Osteocyte (in vitro differentiated cells): ENCODE measurements at places on chromosomes 11 and 22.

- DNase-seq = no peak
These were observed 21.2 kb upstream of the MAP6 start for GRCh38 chr11:75689863-75690609.

DNA sequence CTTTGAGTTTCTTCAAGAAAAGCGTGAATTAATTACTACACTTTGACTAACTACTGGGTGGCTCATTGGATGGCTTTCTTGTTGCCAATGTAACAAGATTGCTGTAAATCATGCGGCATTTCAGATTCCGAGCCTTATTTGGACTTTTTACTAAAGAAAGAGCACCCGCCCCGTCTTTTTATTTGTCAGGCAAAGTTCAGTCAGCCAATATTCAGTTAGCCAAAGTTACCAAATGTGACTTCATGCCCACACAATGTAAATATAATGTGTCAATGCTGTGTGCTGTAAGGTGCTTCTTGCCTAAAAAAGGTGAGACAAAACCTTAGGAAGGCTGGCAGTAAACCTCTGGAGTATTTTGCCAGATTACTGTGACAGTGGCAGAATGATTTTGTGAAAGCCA is 14.8 kb downstream of the FLI1 start:
- no peak for DNase-seq

GRCh38 chr22:37069319-37069718 is 17.8 kb downstream of the KCTD17 start:
- DNase-seq = no peak

DNA sequence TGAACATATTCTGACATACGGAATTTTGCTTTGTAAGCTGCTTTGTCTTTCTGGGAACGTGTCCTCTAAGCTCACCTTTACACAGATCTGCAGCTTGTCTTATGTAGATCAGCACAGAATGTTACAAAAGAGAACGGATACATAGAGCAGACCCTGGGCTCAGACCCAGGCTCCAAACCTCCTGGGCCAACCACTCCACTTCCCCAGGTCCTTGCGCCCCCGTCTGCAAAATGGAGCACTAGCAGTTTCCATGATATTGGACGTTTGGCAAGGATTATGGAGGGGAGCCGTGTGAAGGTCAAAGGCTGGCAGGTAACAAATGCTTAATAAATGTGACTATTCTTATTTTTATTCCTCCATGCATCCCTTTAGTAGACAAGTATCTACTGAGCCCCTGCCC is 358.4 kb downstream of the CTTN start:
- DNase-seq = no peak

- DNase-seq = no peak
These were observed 20.1 kb downstream of the ZBTB16 start for GRCh38 chr11:114079511-114080065.

- no peak for DNase-seq
These were observed 2.2 kb upstream of the HDAC10 start for GRCh38 chr22:50253046-50253915.

DNA sequence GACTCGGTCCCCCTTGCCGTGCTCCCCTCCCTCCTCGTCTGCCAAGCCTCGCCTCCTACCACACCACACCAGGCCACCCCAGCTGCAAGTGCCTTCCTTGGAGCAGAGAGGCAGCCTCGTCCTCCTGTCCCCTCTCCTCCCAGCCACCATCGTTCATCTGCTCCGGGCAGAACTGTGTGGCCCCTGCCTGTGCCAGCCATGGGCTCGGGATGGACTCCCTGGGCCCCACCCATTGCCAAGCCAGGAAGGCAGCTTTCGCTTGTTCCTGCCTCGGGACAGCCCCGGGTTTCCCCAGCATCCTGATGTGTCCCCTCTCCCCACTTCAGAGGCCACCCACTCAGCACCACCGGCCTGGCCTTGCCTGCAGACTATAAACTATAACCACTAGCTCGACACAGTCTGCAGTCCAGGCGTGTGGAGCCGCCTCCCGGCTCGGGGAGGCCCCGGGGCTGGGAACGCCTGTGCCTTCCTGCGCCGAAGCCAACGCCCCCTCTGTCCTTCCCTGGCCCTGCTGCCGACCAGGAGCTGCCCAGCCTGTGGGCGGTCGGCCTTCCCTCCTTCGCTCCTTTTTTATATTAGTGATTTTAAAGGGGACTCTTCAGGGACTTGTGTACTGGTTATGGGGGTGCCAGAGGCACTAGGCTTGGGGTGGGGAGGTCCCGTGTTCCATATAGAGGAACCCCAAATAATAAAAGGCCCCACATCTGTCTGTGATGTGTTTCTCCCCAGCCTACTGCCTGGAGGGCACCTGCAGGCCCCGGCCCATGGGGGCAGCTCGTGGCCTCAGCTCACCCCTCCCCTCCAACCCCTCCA is 29.8 kb downstream of the CAPN1 start:
- DNase-seq = no peak
